ENCODE measurements at places on chromosomes 5 and 9.

DNA sequence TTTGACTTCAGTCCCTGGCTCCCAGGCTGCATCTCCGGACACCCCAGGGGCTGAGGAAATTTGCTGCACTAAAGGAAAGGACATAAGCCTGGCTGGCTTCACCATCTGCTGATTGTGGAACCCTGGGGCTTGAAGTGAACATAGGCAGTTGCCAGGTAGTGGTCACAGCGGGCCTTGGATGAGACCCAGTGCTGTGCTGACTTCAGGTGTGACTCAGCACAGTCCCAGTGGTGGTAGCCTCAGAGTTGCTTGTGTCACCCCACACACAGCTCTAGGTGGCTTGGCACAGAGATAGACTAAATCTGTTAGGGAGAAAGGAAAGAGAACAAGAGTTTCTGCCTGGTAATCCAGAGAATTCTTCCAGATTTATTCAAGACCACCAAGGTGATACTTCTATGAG, 36.1 kb upstream of the RUSC2 start:
- no peak for DNase-seq

DNA sequence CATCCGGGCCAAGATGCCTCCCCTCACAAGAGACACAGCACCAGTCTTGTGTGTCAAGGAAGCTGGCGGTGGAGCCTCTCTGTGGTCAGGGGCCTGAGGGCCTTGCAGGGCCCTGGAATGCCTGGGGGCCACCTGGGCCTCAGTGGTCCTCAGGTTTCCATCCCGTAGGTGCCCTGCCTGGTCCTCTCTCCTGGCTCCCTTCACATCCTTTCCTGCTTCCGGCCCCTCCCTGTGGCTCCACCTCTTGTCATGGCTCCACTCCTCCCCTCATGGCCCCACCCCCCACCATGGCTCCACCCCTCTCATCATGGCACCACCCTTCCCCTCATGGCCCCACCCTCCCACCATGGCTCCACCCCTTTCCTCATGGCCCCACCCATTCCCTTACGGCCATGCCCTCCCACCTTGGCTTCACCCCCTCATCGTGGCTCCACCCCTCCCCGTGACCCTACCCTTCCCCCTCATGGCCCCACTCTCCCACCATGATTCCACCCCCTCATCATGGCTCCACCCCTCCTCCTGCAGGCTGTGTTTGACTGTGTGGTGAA, 175.8 kb downstream of the CACNA1B start:
- no peak for DNase-seq

DNA sequence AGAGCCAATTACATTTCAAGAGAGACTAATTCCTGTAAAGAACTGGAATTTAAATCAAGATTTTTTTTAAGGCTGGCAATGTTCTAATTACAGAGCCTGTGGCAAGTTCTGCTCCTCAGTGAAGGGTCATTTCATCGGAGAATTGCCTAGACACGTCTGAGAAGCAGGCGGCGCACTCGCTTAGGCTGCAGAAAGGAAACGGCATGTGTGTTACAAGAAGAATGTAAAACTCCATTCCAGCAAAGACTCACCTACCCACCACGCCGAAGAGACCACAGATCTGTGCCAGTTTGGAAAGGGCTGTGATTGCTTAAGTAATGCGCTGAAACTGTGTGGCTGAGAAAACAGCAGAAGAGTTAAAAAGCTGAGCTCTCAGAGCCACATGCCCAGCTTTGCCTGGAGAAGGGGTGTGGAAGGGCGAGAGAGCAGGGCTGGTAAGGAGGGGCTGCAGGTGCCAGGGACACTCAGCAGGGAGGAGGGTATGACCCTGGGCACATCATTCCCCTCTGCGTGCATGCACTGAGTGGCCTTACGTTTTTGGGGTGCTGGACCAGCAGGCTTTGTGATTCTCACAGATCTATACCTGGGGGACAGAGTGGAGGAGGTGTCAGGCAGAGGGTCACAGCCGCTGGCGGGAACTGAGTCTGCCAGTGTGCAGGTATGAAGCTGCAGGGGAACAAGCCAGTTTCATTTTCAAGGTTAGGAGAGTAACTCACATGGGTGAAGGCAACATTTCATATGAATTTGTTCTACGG, 17.8 kb upstream of the SLC25A51 start:
- DNase-seq, result no peak

DNA sequence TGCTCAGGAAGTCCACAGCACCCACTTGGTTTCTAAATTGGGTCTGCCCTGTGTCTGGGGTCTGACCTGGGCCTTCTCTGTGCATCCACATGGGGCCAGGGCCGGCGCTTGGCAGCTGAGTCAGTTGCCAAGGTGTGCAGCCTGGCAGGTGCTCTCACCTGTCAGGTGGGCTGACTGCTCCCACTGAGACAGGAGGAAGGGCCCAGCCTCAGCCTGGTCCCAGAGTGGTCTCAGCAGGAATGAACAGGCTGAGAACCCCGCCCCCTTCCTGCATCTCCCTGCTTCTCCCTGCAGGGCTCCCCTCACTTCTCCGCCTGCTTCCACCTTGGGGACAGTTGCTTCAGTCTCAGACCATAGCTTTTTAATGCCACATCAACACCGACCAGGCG, 60.5 kb downstream of the BARX1 start:
- DNase-seq, result peak; percentile 5

- no peak for DNase-seq
These were observed 74.0 kb upstream of the SMIM23 start for GRCh38 chr5:171711571-171711970.

GRCh38 chr9:18379073-18379811, 94.7 kb upstream of the ADAMTSL1 start:
- no peak for DNase-seq

DNA sequence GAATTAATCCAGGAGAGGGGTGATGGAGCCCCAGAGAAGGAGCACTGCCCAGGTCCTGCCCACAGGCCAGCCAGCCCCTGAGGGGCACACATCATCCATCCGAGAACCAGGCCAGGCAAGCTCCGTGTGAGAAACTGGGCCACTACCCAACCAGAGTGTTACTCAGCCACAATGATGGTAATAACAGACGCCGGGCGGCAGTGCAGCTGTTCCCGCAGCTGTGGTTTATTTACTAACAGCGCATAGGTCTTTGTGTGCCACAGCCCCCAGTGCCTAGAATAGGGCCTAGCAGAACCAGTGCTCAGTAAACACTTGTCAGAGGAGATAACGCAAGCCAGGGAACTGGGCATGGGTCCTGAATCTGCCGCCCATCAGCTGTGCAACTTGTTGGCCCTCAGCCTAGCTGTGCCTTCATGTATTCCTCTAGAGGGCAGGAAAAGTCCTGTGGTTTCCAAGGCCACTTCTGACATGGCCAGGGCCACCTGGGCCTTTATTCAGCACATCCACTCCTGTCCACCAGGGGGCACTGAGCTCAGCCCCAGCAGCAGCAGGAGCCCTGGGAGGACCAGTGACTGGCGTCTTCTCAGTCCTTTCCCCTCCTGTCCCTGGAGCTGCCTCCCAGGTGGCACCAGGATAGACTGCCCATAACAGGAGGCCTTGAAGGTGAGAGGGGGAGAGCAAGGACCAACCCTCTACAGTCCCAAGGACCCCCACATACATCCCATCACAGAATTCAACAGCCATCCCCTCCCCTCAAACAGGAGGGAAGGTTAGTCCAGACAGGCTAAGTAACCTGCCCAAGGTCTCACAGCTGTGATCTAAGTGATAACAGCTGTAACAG, 2.1 kb downstream of the MXD3 start:
- DNase-seq, result peak; percentile 74
